ENCODE measurements at places on chromosomes 16 and 17.
A peak's percentile ranks its signal among the peaks of the same experiment; 100 is the strongest.

- no peak for DNase-seq
Observed at GRCh38 chr16:165539-166374, at the start of gene HBM. TSS of gene HBM (plus strand) at chr16:165978. CDS start at chr16:165998, 20 bp downstream.

DNA sequence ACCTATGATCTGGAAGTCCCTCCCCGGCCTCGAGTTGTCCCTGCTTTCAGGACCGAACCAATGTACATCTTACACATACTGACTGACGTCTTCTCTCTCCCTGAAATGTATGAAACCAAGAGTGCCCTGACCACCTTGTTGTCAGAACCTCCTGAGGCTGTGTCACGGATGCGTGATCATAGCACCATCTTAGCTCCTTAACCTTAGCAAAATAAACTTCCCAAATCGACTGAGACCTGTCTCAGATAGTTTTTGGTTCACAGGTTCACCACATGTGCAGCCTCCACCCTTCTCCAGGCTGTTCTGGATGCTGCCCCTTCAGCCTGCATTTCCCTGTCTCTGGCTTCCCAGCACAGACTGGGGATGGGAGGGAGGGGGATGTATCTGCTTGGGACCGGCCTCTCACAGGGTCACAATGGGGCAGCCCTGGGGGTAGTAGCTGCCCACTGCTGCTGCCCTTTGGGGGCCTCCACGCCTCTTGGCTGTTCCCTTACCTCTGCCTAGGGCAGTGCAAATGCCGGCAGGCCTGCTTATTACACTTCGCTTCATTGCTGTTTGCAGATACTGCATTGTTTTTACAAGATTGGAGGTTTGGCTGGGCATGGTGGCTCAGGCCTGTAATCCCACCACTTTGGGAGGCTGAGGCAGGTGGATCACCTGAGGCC lies 69.8 kb downstream of the NT5M start:
- DNase-seq = no peak

DNA sequence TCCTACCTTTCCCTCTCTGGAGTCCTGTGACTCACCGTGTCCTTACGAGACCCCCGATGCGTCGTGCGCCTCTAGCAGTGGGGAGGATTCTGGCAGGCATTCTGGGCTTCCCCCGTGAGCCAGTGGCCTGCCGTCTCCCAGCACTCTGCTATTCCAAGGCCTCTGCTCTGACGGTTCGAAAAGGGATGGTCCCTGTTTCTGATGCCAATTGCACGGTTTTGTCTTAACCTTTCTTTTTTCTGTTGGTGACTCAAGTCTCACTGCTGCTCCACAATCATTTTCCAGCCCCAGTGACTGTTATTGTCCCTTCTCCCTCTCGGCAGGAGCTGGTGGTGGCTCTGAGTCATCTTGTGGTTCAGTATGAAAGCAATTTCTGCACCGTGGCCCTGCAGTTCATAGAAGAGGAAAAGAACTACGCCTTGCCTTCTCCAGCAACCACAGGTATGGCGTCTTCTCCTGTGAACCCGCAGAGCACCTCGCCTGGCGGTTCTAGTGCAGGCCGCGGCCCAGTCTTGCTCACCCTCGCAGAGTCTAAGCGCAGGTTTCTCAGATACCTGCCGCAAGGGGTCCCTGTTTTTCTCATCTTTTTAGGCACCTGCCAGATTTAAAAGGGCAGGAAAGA lies 100.1 kb upstream of the CHMP6 start:
- peak; percentile 43 for DNase-seq

GRCh38 chr17:37158290-37158689 lies 209.5 kb downstream of the AATF start:
- DNase-seq = no peak

- no peak for DNase-seq
Observed at GRCh38 chr17:50352072-50352692, 6.3 kb downstream of the XYLT2 start.

GRCh38 chr17:2177235-2177811 lies 122.4 kb downstream of the HIC1 start:
- DNase-seq = no peak
